ENCODE measurements at places on chromosomes 6 and 20.

GRCh38 chr6:45000833-45001232 lies 327.3 kb upstream of the RUNX2 start:
- H3K27me3 ChIP-seq, result no peaks in the 10 kb centered on the region
- H3K4me1 ChIP-seq, result no peaks in the 10 kb centered on the region
- no peak overlapping the region for H3K4me3 ChIP-seq
- no peak overlapping the region for H3K27ac ChIP-seq
- peaks cover 6% of the 10 kb centered on the region for H3K36me3 ChIP-seq

DNA sequence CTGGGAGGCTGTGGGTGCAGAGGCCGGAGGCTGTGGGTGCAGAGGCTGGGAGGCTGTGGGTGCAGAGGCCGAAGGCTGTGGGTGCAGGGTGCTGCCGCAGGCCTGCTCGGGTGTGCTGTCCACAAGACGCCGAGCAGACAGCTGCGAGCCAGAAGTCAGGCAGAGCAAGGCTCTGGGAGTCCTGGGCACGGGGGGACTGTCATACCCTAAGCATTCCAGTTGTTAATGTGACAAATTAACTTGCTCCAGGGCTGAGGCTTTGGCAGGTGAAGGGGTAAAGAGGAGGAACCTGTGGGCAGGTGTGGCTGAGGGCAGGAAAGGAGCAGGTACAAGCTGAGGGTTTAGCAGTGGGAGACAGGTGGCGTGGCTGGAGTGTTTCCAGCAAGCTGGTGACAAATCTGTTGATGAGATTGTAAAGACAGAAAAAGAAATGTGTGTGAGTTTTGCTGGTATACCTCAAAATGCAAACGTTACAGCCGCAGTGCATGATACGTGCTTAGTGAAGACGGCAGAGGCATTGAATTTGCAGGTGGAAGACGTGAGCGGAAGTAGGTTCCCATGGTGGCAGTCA lies 14.2 kb upstream of the ADRM1 start:
- no peaks in the 10 kb centered on the region for H3K27me3 ChIP-seq
- H3K4me1 ChIP-seq, result peaks cover 22% of the 10 kb centered on the region
- peaks cover 51% of the 10 kb centered on the region for H3K36me3 ChIP-seq
- H3K27ac ChIP-seq, result no peak overlapping the region
- no peak overlapping the region for H3K4me3 ChIP-seq

DNA sequence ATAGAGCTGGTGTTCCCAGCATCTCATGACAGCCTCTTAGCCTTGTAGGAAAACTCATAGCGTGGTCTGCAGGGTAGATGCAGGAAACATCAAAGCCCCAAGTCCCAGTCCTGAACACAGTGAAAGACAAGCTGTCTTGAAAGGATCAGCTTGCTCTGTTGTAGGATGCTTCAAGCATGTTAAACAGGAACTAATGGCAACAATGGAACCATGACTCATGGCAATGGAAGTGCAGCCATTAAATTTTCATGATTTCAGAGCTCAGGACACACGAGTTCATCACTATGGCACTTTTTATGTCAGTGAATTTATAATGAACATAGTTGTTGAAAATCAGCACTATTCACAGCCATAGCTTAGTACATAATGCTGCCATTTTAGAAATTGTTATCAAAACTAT lies 367.7 kb downstream of the KIF16B start:
- H3K4me3 ChIP-seq, result no peak overlapping the region
- H3K27ac ChIP-seq, result no peak overlapping the region
- no peaks in the 10 kb centered on the region for H3K36me3 ChIP-seq

DNA sequence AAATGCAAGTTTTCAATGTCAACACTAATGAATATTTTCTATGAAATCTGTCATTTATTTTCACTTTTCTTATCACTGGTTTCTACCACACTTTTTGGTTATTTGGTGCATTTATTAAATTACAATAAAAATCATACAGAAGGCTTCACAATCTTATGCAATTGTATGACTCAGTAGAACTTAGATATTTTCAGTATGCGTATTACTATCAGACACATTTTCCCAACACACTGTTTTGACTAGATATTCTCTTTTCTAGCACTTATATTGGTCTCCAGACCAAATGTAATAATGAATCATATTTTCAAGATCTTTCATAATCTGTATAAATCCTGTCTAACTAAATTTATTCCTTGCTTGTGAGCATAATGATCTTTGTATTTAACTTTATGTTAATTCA lies 74.1 kb downstream of the FAM83B start:
- no peak overlapping the region for H3K27ac ChIP-seq
- no peaks in the 10 kb centered on the region for H3K4me1 ChIP-seq
- no peaks in the 10 kb centered on the region for H3K36me3 ChIP-seq
- H3K4me3 ChIP-seq, result no peak overlapping the region

- no peak overlapping the region for H3K27ac ChIP-seq
- H3K4me3 ChIP-seq, result no peak overlapping the region
- H3K36me3 ChIP-seq, result peaks cover 11% of the 10 kb centered on the region
Observed at GRCh38 chr20:16004108-16004854, 569.0 kb downstream of the KIF16B start.

Measured in stimulated activated memory B cell treated with anti-CD40 and anti-IgM and Interleukin-4, amounts not matched to agents 10 μg/mL and 1 μg/mL and 100 μg/mL, for 72 hours (primary cell).